ENCODE measurements at places on chromosomes 5 and 9. TPM values are rescaled to one million over a fixed set of nuclear protein-coding genes. Genes with fewer than 3 reads are reported as not detected.

- peak; percentile 91 for DNase-seq
Measured at GRCh38 chr5:57825031-57825686, 342.5 kb upstream of the ACTBL2 start.

- no peak for DNase-seq
Measured at GRCh38 chr5:141369994-141370848, at the start of gene PCDHGB3. PCDHGB3 (plus strand) TSS chr5:141370242; CDS start chr5:141370395, 153 bp downstream.

DNA sequence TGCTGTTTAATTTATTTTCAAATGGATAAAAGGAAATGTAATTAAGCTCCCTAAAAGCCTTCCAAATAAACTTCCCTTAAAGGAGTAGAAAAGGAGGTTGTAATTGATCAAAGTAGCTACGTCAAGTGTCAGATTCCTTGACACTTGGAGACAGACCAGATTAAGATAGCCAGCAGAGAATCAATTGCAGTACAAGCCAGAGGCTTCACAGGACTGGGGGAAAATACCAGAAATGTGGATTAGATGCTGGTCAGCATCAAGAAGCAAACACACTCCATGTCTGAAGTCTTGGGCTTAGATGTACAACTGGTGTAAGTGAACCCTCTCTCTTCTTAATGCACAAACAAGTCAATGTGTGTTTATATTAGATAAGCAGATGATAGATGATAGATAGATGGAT lies 184.9 kb upstream of the TAS2R1 start:
- no peak for DNase-seq

GRCh38 chr9:34732478-34732877 lies 22.5 kb upstream of the CCL21 start:
- DNase-seq = no peak

DNA sequence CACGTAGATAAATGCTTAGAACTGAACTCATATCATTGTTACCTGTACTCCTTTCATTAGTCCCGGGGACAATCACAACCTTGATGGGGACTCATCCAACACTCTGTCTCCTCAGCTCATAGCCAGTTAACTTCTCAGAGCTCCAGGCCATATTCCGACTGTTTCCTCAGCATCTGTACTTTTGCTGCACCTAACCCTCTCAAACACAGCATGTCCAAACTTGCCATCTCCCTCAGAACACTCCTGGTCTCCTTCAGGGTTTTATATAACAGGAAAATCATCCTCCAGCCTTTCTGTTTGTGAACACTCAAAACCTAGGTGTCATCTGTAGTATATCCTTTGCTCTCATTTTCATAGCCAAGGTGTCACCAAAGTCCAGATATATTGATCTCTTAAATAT lies 150.5 kb downstream of the CDH6 start:
- no peak for DNase-seq

- DNase-seq = peak; percentile 84
Measured at GRCh38 chr5:172697123-172698121, 56.4 kb downstream of the NEURL1B start.

- no peak for DNase-seq
Measured at GRCh38 chr5:17620627-17621026, 10.4 kb downstream of the TAF11L12 start.

DNA sequence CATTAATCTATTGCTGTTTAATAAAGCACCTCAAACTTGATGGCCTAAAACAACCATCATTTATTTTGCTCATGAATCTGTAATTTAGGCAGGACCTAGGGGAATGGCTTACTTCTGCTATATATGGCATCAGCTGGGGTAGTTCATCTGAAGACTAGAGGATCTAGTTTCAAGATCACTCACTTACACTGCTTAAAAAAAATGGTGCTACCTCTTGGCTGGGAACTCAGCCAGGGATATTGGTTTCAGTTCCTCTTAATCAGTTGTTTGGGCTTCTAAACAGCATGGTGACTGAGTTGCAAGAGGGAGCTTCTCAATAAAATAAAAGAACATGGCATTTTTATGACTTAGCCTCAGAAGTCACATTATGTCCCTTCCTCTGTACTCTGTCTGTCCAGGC lies 142.0 kb downstream of the FAM114A2 start:
- DNase-seq = no peak

GRCh38 chr5:177359860-177360259 lies 2.1 kb downstream of the RGS14 start:
- DNase-seq = no peak

- DNase-seq = no peak
Measured at GRCh38 chr5:179374506-179375235, 29.4 kb upstream of the ADAMTS2 start.

CDH9 gene
- total RNA-seq = not detected

IRX4 gene
- total RNA-seq = not detected

CDX1 gene
- not detected for total RNA-seq

All from H4 (cell line).